ENCODE measurements at places on chromosomes 12 and 14. TPM values are rescaled to one million over a fixed set of nuclear protein-coding genes. Genes with fewer than 3 reads are reported as not detected.

DNA sequence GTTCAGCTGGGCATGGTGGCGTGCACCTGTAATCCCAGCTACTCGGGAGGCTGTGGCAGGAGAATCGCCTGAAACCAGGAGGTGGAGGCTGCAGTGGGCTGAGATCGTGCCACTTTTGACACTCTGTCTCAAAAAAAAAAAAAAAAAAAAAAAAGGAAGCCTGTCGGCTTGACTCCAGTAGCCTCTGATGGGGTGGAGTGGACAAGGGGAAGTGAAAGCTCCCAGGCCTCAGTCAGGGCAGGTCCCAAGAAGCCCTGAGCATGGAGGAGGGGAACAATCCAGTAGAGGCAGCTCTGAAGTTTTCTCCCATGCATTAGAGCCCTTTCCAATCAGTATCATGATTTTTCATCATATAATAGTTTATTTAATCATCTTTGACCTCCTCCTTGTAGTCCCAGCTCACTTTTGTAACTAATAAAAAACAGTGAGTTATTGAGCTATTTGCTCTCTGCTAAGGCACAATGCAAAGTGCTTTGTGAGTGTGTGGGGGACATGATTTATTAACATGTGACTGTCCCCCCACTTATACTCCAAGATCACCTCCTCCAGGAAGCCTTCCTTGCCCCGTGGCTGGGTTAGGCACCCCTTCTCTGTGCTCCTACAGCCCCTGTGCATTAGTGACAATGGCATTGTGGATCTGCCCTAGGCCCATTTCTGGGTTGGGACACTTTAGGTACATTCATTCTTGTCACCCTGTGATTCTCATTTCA is 4.7 kb upstream of the SSH1 start:
- no peak for DNase-seq

BEGAIN gene
- polyA plus RNA-seq, result 1.2 TPM

FGF23 gene
- 0.08 TPM for polyA plus RNA-seq

GRCh38 chr14:90400904-90401561 is 4.2 kb downstream of the CALM1 start:
- DNase-seq, result no peak

All from right renal cortex interstitium (tissue), 3 donors.